HT-29 (cell line): ENCODE measurements at places on chromosomes 3 and 15.

- no peak for DNase-seq
These were observed 50.2 kb downstream of the KLF15 start for GRCh38 chr3:126306888-126307482.

DNA sequence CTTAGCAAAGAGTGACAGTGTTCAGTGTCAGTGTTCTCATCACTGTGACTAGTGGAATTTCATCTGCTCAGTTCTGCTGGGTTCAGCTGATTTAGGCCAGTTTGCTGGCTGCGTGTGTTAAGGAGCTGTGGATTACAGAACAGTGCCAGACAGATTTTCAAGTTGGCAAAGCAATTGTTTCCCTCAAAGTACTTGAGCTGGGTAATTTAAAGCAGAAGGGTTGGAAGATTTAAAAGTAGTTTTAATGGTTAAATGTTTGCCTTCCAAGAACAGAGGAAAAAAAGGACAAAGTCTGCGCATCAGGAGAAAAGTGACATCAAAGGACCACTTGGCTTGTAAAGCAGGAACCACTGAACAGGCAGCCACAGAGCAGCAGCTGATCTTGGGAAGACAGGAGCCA, 8.7 kb downstream of the ESYT3 start:
- DNase-seq, result no peak

DNA sequence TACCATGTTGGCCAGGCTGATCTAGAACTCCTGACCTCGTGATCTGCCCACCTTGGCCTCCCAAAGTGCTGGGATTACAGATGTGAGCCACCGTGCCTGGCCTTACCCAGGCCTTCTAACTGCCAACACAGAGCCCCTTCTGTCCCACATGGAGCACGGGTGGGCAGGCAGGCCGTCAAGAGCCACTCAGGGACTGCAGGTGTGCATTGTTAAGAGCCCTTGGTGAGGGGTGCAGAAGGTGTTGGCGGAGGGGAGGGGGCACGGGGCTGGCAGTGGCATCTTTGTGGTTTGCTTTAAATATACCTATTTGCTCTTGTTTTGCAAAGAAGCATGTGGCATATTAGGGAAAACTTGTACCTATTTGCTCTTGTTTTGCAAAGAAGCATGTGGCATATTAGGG, 37.3 kb downstream of the SMAD6 start:
- no peak for DNase-seq

- no peak for DNase-seq
These were observed 512.6 kb upstream of the CBLB start for GRCh38 chr3:106381286-106381938.

GRCh38 chr15:40085266-40085665, 23.4 kb downstream of the BMF start:
- DNase-seq, result no peak

GRCh38 chr3:150449169-150449721, 41.1 kb downstream of the TSC22D2 start:
- no peak for DNase-seq

DNA sequence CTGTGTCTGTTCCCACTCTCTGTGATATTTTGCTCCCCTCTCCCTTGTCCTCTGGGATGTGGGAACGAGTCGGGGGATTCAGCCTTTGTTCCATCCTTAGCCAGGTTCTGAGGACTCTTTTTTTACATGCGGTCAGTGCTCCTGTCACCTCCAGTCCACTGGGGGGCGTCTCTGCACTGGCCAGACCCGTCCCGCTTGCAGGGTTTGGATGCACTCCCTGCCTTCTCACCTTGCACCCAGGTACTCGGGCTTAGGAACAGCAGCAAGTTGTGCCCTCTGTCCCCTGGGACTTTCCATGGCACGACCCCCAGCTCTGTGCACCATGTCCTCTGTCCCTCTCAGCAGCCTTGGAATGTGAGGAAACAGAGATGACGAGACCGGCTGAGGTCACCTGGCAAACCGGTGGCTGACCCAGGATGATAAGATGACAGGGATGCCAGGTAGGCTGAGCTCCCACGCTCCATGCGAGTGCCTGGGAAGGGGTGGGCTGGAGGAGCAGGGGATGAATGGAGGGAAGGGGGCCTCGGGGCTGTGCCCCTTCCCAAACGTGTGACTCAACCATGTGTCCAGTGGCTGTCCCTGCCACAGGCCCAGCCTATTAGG, 27.3 kb upstream of the FGD5 start:
- peak; percentile 43 for DNase-seq

DNA sequence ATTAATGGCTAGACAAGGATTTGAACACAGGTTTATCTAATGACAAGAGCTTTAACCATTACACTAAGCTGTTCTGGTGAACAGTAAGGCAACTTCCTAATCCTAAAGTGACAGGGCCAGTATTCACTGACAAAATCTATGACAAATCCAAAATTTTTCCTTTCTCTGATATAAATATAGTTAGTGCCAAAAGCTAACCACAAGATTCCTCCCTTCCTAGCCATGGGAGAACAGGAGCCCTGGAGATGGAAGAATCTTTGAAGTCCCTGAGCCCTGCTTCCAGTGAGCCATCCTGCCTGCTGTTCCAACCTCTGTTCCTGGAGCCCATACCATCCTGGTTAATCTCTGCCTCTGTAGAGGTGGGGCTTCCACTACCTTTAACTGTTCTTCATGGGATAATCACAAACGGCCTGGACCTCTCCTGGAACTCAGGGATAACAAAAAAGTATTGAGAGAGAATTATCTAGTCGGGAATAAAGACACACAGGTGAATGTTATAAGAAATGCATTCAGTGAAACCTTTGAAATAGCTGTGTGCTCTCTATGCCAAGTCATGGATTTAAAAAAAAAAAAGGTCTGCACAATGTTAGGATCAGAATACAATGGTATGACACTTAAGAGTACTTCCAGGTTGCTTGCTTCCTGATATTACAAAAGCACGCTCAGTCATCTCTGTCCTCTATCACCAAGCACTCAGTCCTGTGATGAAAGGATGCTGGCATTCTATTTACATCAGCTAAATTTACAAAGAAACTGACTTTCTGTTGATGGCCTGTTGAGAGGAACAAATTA, 235.8 kb downstream of the SUCLG2 start:
- DNase-seq, result no peak

DNA sequence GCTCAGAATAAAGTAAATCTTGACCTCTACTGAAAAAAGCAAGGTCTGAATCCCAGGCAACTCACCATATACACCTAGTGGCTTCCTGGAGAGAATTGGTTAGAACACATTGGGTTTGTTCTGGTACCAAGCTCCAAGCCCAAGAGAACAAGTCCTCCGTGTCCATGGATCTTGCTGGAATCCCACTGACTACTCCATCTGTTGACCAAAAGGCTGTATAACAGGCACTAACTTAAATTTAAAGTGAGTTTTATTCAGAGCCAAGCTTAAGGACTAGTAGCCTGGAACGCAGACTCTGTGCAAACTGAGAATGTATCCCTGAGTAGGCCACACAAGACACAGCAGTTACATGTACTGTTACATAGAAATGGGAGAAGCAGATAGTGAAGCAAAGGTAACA, 342.1 kb upstream of the LRRC3B start:
- DNase-seq, result no peak

- no peak for DNase-seq
These were observed 418.2 kb upstream of the NR2F2 start for GRCh38 chr15:95912280-95912625.

DNA sequence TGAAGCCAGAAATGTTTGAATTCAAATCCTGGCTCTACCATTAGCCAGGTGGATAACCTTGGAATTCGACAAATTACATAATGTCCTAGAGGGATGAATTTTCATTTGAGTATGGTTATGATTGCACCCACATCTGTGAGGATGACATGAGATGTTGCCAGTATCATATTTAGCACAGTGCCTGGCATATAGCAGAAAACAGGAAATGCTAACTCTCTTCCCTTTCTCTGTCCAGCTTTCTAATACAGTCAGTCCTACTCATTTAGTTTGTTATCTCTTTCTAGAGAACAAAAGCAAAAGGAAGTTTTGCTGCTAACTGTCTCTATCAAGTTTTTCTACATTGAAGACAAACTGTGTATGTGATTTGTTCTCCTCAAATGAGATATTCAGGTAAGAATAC, 231.7 kb downstream of the CPNE4 start:
- no peak for DNase-seq

DNA sequence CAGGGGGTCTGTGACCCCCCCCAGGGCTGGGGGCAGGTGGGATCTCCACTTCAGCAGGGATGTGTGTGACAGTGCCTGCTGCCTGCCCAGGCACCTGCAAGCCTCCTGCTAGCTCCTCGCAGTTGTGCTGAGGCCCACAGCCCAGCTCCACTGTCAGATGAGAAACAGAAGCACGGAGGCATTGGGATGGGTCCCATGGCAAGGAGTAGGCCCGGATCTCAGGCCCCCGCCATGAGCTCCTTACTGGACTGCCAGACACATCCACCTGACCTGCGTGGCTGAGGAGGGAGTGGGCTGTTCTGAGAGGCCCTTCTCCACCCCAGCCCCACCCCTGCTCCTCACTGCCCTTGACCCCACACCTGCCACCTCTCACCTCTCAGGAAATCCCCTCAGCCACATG, 18.2 kb upstream of the SKOR1 start:
- DNase-seq, result no peak

GRCh38 chr3:72086042-72086742, 301.2 kb upstream of the PROK2 start:
- DNase-seq, result no peak

DNA sequence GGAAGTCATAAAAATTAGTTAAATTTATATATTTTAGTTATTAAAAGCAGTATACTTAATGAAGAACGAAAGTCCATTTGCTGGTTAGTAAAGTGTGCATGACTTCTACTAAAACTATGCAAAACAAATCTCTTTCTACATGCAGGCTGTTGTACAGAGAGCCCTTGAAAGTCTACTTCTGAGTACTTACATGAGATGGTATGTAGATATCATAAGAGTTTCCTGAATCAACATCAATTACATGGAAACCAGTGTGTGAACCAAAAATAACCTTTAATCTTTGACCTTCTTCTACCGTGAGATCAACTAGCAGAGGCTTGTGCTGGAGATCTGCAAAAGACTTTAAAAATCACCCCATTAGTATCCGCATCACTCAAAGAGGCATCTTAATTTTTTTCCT, 42.1 kb upstream of the SLC2A2 start:
- no peak for DNase-seq

GRCh38 chr3:17553080-17553479, 189.4 kb downstream of the TBC1D5 start:
- DNase-seq, result no peak

DNA sequence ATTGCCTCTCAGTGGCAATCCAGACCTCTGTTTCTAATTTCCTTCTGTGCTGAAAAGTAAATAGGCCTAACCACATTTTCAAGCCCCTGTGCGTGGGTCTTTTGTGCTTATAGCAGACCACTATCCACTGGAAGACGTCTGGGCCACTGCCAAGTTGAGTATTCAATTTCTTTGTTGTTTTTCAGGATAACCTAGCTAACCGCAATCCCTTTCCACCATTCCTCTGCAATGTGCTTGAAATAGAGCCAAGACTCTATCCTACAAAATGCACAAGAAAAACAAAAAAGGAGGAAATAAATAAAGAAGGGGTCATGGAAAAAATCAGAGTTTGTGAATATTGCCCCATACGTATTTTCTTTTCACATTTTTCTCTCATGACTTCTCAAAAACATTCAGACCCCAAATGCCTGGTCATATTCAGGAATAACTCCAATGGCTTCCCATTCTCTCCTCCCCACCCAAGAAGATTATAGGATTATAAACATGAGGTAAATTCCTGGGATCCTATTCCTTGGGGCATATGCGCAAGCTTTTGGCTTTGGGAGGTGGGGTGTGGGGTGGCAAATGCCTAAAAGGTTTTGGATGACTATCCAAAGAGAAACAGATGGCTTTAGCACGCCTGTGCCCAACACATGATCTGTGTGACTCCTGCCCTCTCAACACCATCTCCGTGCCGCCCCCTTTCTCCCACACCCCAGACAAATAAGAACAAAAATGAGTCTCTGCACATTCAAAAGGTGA, 217.9 kb upstream of the THBS1 start:
- no peak for DNase-seq

DNA sequence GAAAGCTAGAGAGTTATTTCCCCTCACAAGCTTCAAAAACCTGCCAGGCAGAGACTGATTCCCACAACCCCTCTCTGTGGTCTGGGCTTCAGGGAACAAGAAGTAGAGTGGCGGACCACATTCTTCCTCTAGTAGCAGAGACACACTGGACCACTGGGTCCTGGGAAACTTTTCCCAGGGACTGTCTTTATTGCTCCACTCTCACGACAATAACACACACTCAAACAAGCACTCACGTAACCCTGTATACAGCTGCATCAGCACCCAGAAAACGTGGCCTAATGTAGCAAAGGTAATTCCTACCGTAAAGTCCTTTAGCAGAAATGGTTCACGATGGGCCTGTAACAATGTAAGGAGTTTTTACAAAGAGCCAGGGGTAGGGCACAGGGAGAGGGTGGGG, 27.6 kb downstream of the CPOX start:
- no peak for DNase-seq

DNA sequence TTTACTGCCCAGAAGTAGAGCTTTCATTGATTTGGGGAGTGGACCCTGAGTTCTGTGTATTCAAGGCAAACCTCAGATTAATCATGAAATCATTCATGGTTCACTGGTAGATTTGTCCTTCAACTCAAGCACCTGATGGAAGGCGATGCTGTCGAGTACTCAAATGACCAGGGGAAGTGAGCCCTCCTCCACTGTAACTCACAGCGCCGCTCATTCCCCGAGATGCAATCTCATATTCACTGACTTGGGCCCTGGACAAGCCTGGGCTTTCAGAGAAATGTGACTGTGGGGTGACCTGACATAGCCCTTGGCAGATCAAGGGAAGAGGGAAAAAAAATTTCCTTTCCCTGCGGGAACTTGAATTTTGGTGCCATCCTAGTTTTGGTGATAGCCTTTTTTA, 156.7 kb upstream of the BHLHE40 start:
- DNase-seq, result no peak

GRCh38 chr3:140896997-140897396, 44.6 kb upstream of the SLC25A36 start:
- DNase-seq, result no peak

DNA sequence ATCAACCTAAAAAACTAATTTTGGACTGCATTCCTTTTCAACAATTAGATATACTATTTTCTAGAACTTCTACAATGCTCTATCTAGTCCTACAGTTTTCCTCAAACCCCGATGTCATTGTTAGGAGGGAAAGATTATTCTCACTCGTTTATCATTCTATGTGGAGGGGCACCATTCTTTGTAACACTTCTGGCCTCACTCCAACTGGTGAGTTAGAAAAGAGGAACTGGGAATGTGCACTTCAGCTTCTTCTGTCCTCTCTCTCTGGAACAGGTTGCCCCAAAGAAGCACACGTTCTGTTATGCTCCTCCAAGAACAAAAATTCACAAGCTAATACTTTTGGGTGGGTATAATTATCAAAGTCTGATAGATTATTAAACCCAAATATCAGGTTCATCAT, 137.9 kb downstream of the UACA start:
- no peak for DNase-seq

GRCh38 chr3:124395584-124396338, 334.5 kb upstream of the UMPS start:
- no peak for DNase-seq

- DNase-seq, result no peak
These were observed 6.3 kb upstream of the HAPLN3 start for GRCh38 chr15:88901508-88902220.

GRCh38 chr3:188319569-188319968, 165.6 kb downstream of the LPP start:
- DNase-seq, result no peak

GRCh38 chr3:184911570-184911969, 99.6 kb downstream of the VPS8 start:
- no peak for DNase-seq
